ENCODE measurements at places on chromosomes 1 and 21. TPM values are rescaled to one million over a fixed set of nuclear protein-coding genes. Genes with fewer than 3 reads are reported as not detected.

The GUCA2A gene
- total RNA-seq: not detected

The ALG14 gene
- 0.73 TPM for total RNA-seq

The PDC gene
- not detected for total RNA-seq

The HPDL gene
- total RNA-seq: 134 TPM

The AHCYL1 gene
- 49.1 TPM for total RNA-seq

The GSTM5 gene
- total RNA-seq: not detected

The RCSD1 gene
- total RNA-seq: 0.31 TPM

The PDZK1 gene
- total RNA-seq: 1.3 TPM

The SUSD4 gene
- 0.07 TPM for total RNA-seq

Measured in H7 (cell line).